ENCODE measurements at places on chromosomes 7 and 10.

DNA sequence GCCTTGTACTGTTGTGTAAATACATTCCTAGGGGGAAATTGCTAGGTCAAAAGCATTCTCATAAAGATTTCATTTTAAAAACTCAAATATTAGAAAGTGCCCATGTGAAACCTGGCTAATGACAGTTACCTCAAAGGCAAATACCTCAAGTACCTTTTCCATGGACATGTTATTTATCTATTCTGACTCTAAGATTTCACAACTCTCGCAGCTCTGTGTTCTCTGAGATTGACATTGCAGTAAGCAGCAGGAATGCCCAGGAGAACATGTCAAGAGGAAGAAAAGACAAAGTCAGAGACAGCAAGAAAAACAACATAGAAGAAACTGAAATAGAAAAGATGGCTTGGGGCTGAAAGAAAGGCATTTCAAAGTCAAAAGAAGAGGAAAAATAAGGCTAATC, 187.4 kb downstream of the CYP26A1 start:
- DNase-seq, result no peak

- no peak for DNase-seq
Measured at GRCh38 chr10:13717936-13718772, 131.4 kb downstream of the PRPF18 start.

DNA sequence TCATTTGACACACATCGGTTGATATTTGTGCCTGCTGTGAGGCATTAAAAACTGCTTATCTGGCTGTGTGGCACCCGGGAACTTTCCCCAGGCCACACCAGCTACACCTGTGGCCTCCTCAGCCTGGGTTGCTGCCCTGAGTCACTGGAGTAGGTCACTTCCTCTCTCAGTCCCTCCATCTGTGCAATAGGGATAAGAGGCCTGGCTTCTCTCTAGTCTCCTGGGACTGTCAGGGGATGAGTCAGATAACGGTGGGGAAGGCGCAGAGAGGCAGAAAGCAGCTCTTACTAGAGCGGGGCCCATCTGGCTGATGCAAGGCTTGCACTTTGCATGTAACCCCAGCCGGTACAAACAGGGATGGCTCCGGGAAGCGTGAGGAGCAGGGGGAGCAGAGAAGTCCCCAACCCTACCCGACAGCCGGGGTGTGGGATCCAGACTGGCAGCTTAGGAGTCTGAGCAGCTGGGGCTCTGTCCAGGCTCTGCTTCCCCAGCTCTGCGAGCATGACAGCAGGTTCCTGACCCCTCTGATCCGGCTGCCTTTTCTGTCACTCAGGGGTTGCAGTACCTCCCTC, 34.0 kb downstream of the DNAJB12 start:
- DNase-seq, result no peak

- peak; percentile 78 for DNase-seq
Measured at GRCh38 chr7:30134611-30135300, at the start of gene MTURN. MTURN (plus strand) TSS chr7:30134986; CDS start chr7:30135137, 151 bp downstream.

DNA sequence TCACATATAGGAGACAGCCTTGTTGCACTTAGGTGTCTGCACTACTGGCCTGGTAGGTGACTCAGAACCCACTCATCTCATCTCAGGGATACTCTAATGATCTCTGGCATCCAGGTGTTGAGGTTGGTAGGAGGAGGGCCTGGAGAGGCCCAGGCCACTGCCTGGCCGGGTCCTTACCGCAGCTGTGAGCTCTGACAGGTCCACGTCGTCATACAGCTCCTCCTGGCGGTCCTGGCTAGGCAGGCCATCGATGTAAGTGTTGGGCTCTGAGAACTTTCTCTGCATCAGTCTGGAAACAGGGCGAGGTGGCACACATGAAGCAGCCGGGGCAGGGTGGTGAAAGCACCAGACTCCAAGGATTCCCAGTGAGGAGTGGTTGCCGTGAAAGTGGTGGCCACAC, 62.1 kb downstream of the VWA2 start:
- DNase-seq, result no peak

GRCh38 chr10:89520706-89521105, 14.7 kb downstream of the SLC16A12 start:
- DNase-seq, result no peak

DNA sequence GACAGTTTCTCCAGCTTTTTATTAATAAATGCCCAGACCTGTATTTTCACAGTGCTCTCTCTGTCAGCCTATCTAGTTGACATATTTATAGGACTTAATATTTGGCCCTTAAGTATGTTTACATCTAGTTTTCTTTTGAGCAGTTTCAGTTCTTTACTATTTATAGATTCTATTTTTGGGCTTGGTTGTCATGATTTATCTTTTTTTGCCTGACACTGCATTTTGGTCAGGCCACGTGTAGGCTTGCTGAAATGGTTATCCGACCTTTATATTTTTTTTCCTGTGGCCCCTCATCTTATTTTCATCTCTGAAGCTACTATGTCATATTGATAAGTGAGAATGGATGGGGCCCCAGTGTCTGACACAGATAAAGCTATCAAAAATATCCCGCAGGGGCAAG, 515.4 kb upstream of the FZD8 start:
- no peak for DNase-seq

GRCh38 chr10:32386623-32387260, 39.8 kb upstream of the EPC1 start:
- no peak for DNase-seq
